A375 (cell line): ENCODE measurements at places on chromosomes 1 and 21. TPM values are rescaled to one million over a fixed set of nuclear protein-coding genes. Genes with fewer than 3 reads are reported as not detected.

Gene CDA
- total RNA-seq, result not detected in 2 replicates

Gene PROK1
- not detected in 2 replicates for total RNA-seq

Gene FMO5
- 0.29 and 0.53 TPM in 2 replicates for total RNA-seq

Gene TRIM58
- total RNA-seq, result 12.9 and 13.2 TPM in 2 replicates

Gene ZNF648
- 0.27 and 0.38 TPM in 2 replicates for total RNA-seq

Gene TEDDM1
- total RNA-seq, result not detected in 2 replicates

Gene KLHL17
- 12.8 and 18.9 TPM in 2 replicates for total RNA-seq
